ENCODE measurements at places on chromosomes 2 and 18.
A peak's percentile ranks its signal among the peaks of the same experiment; 100 is the strongest.

GRCh38 chr2:42169100-42169873, at the start of gene EML4:
Gene EML4, plus strand, starts transcription at chr2:42169353. Its CDS starts 259 bp downstream, at chr2:42169612.
- peak; percentile 94 for DNase-seq

GRCh38 chr2:68837164-68837860, 33.9 kb downstream of the BMP10 start:
- peak; percentile 57 for DNase-seq

DNA sequence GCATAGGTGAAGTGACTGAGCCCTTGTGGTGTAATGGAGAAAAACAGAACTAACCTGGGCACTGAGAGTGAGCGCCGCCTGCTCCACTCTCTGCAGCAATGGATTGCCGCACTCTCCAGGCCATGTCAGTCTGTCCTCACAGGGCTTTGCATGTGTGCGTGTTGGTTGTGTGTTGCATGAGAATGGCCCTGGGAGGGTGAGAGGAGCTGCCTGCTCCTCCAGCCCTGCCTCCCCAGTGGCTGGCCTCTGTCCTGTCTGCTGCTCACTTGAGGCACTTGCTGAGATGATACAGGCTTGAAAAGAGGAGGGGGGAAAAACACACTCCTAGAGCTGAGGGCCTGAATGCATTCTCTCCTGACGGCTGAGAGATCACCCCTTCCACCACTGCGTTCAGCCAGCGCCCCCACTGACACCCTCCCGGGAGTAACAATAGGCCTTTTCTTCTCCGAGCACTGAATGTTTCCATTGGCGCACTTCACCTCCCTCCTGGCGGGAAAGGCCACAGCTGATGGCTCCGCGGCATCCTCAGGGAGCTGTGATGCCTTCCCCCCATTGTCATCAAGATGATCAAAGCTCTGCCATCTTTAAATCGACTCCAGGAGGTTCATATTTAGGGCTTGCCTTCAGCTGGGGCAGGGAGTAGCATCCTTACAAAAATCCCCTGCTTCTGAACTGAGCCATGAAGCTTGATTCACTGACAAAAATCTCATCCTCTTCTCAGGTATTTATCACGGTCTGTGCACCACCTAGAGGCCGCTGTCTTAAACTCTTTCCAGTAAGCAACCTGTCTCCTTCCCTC, 49.9 kb upstream of the DAPL1 start:
- DNase-seq: peak; percentile 47

GRCh38 chr2:158603986-158604385, 147.2 kb downstream of the PKP4 start:
- DNase-seq: no peak

DNA sequence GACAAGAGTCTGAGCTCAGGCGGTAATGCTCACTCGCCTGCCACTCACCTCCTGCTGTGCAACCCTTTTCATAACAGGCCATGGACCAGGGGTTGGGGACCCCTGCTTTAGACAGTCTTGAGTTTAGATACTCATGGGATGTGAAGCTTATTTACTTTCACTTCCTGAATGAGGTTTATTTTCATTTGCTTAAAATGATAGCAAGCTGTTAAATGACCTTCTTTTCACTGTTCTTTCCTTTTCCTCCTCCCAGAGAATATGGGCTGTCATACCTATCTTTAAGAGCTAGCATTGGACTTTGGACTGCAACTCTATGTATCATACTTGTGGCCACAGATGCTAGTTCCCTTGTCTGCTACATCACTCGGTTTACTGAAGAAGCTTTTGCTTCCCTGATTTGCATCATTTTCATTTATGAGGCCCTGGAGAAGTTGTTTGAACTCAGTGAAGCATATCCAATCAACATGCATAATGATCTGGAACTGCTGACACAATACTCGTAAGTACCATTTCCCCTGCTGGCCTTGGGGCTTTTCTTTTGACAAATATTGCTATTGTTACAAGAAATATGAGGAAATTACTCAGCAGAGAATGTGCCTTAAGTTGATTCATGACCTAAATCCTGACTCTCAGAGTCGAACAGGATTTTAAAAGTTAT, 168.5 kb downstream of the DPP4 start:
- peak; percentile 41 for DNase-seq

- no peak for DNase-seq
Observed at GRCh38 chr2:84293791-84294380, 165.2 kb downstream of the SUCLG1 start.

GRCh38 chr2:153145470-153145978, 333.0 kb downstream of the RPRM start:
- DNase-seq: no peak
